Left renal pelvis (tissue), 4 donors: ENCODE measurements at places on chromosomes 2 and 18. TPM values are rescaled to one million over a fixed set of nuclear protein-coding genes. Genes with fewer than 3 reads are reported as not detected.

RTTN gene
- polyA plus RNA-seq, result 17.0 TPM

SH3RF3 gene
- polyA plus RNA-seq, result 4.7 TPM

ANKRD29 gene
- polyA plus RNA-seq, result 1.0 TPM

HEATR5B gene
- 22.5 TPM for polyA plus RNA-seq

CDH7 gene
- 21.4 TPM for polyA plus RNA-seq

ZNF236 gene
- 10.0 TPM for polyA plus RNA-seq

FOXD4L1 gene
- polyA plus RNA-seq, result 0.50 TPM

NOSTRIN gene
- polyA plus RNA-seq, result 38.5 TPM

FRZB gene
- 9.5 TPM for polyA plus RNA-seq

STON1 gene
- 42.7 TPM for polyA plus RNA-seq

CHRNG gene
- polyA plus RNA-seq, result 1.8 TPM

GRCh38 chr2:44136252-44136651, 32.4 kb upstream of the PPM1B start:
- no peak for DNase-seq

DNA sequence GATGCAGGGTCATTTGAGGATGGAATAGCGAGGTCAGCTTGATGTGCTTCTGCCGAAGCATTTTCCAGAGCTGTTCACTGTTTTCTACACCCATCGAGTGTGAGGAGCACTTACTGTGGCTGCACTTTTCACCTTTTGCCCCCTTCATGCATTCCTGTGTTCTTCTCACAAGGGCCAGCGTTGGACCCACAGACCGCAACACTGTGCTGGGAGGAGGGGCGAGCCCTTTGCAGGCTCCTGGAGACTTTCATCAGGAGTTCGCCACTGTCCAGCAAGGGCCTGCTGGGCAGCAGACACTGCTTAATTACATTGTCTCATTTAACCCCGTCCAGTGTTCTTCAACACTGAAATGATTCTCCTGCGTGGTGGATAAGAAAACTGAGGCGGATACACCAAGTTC, 29.9 kb downstream of the CYP26B1 start:
- no peak for DNase-seq

DNA sequence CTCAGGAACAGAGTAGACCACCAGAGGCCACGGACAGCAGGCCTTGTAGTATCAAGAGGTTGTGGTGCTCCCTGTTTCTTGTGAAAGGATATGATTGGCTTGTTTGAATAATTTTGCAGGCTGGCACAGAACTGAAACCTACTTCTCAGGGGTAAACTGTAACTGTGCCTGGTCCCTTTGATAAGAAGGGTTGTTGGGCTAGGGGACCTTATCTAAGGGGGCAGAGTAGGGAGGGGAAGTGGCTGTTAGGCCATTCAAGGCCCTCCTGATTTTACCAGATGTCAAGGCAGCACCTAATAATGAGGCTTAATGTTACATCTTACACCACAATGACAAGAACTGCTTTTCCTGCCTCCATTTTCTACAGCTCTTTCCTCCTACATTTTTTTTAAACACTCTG, 45.6 kb downstream of the GPR39 start:
- no peak for DNase-seq

DNA sequence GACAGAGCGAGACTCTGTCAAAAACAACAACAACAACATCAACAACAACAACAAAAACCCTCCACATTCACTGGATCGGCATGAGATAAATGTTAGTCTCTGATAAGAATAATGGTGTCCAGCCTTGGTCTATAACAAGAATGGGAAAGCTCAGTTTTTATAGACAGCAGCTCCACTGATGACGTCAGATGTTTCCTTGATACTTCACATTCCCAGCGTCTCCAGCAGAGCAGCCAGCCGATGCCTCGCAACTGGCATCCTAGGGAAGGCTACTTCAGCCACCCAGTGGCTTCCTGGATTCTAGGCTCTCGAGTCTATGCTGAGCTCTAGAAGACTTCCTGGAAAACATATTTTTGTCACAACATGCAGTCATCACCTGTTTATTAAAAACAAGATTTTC, 271.4 kb upstream of the SMIM21 start:
- DNase-seq, result no peak

DNA sequence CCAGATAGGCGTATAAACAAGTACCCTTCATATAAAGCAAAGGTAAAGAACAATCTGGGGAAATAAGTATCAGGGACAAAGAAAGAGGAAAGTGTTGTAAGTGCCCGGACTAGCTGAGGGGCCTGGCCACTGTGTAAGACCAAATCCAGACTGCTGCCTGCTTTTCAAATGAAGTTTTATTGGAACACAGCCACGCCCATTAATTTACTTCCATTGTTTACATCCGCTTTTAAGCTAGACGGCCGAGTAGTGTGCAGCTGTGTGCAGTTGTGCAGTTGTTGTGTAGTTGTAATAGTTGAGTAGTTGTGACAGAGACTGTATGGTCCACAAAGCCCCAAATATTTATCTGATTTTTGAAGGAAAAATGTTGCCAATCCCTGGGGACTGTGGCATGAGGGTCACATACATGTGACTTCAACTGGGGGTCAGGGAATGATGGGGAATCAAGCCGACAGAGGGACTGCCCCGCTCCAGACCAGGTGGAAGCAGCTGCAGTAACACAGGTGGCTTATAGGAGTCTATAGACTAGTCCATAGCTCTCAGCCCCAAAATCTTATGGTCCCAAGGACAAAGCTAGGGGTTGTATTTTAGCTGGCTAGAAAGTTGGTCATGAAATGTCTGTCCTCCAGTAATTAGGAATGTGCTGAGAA, 30.0 kb downstream of the FHL2 start:
- no peak for DNase-seq

DNA sequence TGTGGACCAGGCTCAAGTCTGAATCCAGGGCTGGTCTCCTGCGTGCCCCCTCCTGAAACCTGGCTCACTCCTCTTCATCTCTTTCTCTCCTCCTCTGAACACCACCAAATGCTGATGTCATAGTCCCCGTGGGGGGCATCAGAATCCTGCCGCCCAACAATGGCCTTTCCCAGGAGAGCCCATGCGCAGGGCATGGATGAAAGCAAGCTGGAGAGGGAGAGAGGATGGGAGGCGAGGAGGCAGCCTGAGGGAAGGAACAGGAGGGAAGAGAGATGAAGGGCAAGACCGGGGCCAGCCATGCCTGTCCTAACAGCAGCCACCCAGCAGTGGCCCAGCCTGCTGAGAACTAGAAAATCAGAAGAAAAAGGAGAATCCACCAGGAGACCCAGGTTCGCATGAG, 22.3 kb upstream of the LPIN1 start:
- DNase-seq, result no peak

- DNase-seq, result no peak
Observed at GRCh38 chr2:215401896-215402379, 33.9 kb downstream of the FN1 start.

- DNase-seq, result no peak
Observed at GRCh38 chr2:208363485-208363884, 43.1 kb upstream of the PTH2R start.

DNA sequence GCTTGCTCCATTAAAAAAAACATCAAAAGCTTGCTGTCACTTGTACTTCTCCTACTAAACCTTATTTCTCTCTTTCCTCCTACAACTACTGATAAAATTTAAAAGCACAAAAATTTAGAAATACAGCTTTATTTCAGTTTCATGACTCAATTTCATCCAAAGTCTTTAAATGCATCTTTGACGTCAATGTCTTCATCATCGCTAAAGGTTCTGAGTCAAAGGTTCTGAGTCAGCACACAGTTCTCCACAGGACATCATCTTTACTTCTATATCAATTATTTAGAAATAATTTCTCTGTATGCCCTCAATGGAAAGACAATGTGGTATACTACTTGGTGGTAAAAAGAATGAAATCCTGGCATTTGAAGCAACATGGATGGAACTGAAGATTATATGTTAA, 163.9 kb upstream of the DNMT3A start:
- DNase-seq, result no peak

- DNase-seq, result no peak
Observed at GRCh38 chr2:238580486-238580885, 153.8 kb downstream of the ASB1 start.

DNA sequence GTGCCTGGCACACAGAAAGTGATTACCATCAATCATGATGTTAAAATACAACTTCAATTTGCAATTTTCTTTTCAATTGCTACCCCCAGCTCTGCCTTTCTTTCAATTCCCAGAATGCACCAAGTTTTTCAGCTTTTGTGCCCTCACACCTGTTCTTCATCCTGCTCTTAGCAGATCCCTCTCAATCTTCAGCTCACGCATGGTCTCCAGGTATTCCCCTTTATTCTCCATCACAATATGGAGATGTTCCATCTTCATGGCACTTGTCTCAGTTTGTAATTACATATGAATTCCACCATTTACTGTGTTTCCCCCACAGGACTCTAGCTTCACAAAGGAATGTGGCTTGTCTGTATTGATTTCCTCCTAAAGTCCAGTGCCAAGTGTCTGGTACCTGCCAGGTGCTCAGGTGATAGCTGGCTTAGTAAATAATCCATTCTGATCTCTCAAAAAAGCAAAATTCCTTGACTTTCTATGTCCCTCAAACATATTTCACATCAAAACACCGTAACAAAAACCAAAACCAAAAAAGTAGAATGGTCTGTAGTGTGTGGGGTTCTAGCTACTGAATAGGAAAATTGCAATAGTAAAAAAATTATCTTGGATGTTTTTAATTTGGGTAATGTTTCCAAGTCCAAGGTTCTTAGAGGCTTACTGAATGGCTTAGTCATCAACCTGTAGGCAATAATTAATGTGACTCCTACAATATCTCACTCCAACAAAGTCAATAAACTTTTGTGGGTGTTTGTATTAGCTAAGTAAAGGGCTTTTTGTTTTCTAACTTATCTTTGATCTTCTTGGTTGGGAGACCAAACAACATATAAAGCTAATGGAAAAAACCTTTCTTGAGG, 2.9 kb upstream of the INSIG2 start:
- no peak for DNase-seq

DNA sequence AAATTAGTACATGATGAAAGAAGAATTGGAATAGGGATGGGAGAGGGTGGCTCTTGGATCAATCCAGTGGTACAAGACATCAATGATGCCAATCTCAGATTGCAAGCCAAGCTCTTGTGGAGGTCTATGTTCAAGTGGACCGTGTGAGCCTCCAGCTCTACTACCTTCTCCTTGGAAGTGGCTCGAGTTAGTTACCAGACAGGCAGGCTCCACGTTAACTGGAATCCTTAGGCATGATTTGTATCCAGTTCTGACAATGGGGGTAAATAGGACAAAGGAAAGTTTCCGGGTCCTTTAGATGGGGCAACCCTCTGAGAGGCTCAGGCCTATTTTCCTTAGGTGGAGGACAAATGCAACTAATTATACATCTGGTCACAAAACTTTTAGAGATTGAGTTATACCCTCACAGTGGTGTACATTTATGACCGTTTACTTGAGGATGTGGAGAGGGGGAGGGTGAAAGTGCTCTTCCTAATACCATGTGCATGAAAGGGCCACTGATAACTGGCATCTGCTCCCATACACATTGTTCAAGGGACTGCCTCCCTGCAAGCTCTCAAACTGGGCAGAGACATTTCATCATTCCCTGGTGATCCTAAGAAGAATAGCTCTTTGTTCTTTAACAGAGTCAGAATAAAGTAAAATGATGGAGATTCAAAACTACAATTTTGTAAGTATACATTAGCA, 180.2 kb downstream of the SOCS6 start:
- no peak for DNase-seq

DNA sequence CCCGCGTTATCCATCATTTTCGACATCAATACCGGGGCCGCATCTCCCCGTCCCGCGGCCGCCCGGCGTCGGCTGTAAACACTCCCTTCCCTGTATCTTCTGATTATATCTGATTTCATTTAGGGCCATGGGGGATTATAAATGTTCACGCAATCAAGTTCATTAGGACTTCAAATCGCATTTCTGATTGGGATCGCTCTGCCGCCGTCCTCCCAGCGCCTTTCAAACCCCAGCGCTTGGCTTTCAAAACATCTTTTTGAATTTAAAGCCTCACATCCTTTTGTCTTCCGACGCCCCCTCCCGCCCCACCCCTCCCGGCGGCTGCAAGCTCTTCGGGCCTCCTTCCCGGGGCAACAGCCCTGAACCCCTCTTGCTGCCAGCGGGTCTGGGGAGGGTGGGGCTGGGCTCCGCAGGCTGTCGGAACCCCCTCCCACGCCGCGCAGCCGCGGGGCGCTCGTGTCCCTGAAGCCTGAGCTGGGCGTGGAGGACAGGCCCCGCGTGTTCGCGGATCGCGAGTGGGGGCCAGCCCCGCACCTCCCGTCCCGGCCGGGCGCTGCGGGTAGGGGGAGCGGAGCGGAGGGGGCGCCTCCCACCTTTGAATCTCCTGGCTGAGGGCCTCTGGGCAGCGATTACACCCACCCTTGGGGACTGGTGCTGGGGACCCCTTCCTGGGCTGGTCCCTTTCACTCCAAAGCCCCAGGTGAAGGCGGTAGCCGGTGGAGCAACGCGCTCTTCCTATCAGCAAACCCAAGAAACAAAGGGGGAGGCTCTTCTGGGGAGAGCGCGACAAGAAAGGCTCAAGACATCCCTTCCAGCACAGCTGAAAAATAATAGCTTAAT, 11.3 kb upstream of the GBX2 start:
- no peak for DNase-seq

GRCh38 chr2:156907806-156908205, 349.7 kb upstream of the GALNT5 start:
- DNase-seq, result no peak

- no peak for DNase-seq
Observed at GRCh38 chr2:4265936-4266335, 562.6 kb downstream of the DCDC2C start.

GRCh38 chr2:48691935-48692691, 63.4 kb downstream of the LHCGR start:
- no peak for DNase-seq

- no peak for DNase-seq
Observed at GRCh38 chr18:46754661-46755292, 2.1 kb downstream of the ST8SIA5 start.

GRCh38 chr2:218988650-218989049, 3.7 kb upstream of the FEV start:
- DNase-seq, result no peak

- DNase-seq, result no peak
Observed at GRCh38 chr18:73638709-73639108, 508.9 kb downstream of the FBXO15 start.
